IPS DF 6.9 (cell line): ENCODE measurements at places on chromosomes 3 and 15.

DNA sequence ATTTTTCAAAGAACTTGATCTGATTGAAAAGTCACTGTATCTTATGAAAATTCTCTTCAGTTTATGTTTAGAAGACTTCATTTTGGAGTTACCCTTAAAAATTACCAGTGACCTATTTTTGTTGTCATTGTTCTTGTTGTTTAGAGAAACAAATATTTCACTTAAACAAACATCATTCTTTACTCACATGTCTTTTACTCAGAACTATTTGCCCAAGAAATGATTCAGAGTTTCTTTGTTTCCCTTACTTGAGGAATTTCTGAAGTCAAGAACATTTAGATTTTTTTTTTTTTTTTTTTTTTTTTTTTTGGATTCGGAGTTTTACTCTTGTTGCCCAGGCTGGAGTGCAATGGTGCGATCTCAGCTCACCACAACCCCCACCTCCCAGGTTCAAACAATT, 259.6 kb upstream of the UBE2E1 start:
- no peak for DNase-seq

DNA sequence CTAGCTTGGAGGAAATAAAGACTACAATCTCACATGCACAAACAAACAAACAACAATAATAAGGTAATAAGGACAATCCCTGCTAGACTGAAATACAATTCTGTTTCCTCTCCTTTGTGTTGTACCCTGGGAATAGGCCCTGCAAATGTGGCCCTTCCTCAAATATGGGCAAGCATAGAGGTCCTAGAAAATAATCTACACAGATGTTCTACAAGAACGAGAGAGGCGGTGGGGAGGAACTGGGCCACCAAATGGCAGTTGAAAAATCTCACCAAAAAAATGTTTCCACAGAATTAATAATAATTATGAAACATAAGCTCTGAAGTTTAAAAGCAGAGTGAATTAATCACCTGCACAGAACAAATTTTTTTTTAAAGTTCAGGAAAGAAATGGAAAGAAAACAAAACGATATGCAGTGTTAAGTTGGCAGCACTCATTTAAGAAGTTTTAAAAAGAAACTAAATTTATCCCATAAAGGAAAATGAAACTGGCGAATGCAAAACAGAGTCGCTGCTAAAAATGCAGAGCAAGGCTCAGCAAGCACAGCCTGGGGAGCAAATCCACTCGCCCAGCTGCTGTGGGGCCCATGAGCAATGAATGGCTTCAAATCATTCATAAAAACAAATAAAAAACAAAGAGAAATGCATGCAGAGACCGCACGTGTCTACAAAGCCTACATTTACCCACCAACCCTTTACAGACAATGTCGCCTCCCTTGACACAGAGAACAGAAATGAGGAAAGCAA, 475.4 kb downstream of the OCA2 start:
- no peak for DNase-seq

GRCh38 chr3:88725440-88726165, 381.8 kb upstream of the EPHA3 start:
- no peak for DNase-seq

GRCh38 chr3:144053121-144053520, 81.5 kb downstream of the DIPK2A start:
- DNase-seq, result no peak

DNA sequence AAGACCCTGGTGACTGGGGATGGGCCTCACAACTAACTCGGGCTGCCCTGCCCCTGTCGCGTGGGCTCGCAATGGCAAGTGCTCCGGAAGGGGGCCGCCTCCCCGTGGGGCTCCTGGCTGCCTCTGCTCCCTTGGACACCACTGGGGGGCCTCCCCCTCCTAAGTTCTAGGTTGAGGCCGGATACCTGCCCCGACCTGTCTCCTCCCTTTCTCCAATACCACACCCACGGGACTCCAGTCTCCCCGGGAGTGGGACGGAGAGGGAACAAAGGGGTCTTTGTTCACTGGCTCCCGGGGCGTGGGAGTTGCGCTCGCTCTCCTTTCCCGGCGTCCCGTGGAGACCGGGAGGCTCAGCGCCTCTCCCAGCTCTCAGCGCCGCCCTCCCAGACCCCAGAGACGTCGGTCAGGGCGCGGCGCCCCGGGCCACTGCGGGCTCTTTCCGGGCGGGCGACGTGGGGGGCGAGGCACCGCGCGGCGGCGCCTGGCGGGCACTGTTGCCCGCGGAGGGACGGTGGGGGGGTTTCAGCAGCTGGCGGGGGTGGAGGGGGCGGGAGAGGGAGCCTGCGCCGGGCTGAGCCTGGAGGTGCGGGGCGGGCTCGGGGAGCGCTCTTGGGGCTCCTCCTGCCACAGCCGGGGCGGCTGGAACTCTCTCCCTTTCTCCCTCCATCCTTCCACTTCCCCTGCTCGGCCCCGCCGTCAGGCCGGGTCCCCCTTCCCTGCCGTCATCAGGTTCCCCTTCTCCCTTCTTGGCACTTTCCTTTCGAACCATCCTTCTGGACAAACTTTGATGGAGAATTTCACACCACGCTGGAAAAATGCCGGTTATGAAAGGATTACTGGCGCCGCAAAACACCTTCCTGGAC, at the start of gene KCNH8:
KCNH8 (plus strand) TSS at position 606 of the 863 bp plus-strand sequence; CDS start at position 816, 210 bp downstream.
- DNase-seq, result no peak

DNA sequence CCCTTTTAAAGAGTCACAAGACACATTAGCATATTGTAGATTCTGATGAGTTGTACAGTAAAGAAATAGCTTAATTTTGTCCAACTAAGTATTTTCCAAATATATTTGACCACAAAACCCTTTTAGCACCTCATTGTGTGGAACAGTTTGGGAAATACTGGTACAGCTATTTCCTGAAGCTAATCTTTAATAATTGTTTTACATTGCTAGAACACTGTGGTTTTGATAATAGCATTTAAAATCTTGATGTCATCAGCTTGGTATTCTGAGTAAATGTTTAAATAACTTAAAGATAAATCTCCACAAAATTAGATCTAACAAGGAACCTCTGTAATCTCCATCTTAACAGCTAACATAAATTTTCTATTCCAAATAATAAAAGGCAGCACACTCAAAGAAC, 140.0 kb upstream of the MLF1 start:
- DNase-seq, result no peak

DNA sequence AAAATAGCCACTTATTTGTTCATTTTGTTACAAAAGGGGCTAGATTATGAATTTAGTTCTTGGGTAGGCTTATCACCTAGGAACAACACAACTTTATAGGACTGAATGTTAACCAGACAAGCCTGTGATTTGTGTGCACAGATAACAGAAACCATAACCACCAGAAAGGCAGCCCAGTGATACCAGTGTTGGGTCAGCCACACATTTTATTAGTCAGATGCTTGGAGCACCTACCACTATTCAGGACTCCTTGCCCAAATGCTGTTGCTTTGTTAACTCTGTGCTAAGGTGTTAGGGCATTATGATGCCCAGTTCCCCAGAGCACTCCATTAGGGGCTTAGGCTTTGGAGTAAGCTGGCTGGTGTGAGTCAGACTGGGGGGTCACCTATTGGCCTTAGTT, 22.5 kb downstream of the PLCL2 start:
- no peak for DNase-seq

DNA sequence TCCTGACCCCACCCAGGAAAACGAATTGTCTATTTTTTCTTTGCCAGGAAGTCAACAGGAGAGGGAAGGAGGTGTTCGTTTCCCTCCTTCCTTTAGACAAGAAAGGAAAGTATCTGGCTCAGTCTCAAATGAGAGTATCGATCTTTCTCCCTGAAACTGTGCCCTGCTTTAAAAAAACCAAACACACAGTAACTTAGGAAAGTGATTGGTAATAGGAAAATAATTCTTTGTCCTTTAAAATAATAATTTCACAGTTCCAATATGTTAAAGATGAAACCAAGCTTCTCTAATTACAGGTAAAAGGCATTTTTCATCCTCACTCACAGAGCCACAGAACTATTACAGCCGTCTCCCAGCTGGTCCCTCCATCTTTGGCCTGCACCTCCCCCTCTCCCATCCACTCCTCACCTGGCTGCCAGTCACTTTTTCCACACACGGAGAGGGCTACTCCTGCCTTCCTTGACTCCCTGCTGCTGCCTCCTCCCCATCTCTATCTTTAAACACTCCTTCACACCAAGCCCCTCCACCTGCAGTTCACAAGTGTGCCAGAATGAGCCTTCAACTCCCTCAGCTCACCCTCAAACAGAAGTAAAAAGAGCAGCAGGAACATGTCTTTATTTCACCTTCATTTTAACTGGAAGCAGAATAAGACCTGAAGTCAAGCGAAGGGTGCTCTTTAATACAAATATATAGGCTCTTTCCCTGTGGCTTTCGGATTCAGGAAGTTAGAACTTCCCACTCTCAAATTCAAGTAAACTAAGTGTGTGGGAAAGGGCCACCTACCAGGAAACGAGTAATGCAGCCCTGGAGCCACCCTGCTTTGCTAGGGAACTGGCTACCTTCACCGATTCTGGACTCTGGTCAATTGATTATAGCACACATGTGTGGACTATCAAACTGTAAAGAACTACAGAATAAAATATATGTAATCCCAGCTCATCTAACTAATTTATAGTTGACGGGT, 116.4 kb downstream of the SENP2 start:
- no peak for DNase-seq

DNA sequence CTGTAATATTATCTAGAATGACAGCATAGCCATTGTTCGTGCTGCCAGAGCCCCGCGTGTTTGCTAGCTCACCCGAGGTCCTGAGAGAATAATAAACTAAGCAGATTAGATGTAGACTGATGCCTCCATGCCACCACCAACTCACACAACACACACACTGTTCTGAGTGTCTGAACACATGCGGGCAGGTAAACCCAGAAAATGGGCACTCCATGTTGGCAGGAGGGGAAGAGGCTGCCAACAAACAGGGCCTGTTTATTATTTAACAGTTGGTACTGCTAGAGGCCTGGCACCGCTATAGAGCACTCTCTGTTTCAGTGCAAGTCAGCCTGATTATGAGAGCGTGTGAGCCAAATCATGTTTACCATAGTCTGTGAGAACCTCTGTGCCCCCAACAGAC, 299.0 kb downstream of the ZBTB20 start:
- no peak for DNase-seq

- DNase-seq, result no peak
Observed at GRCh38 chr3:190301591-190301990, 20.7 kb downstream of the CLDN1 start.

DNA sequence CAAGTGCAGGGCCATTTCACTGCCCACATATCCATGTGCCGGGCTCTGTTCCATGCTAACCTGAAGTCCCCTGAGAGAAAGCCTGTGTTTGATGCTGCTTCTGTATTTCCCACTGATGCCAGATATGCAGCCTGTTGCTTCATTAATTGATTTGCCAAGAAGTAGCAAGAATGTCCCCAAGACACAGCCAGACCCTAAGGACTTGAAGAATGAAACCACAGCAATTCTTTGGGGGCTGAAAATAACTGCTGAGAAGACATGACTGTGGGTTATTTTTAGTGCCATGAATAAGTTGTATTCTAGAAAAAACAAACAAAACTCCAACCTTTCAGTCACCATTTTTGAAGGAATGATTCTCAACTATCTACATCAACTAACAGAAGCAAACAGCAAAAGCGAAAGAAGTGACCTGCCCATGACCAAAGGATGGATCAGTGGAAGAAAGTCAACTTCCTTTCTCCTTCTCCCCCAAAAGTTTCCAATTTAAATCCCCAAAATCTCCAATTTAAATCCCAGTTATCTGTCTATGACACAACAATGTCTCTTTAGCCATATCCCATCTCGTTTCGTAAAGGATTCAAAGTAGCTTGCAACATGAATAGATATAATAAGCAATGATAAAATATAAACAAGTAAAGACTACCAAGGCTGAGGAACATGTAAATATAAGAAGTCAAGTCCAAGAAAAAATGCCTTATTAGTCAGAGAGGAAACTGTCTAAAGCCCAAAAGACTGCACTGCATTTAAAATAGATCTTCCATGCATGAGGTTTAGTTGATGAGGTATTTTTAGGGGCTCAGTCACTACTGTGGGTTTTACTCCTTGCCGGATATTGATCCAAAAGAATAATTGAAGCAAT, 226.8 kb downstream of the DTWD1 start:
- no peak for DNase-seq

DNA sequence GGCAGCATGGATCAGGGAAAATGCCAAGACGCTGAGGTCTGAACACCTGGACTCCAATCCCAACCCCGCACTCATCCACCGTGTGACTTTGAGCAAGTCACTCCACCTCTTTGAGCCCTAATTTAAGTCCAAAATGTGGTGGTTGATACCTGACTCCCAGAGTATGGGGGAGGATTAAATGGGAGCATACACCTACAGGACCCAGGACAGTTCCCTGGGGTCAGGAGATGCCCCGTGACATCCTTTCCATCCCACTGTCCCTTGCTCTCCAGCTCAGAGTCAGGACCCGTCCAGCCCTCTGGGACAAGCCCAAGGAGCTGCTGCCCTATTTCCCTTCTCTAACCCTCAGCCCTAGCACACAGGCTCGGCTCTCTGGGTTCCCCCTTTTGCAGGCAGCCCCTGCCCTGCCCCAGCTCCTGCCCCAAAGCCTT, 276.4 kb downstream of the XXYLT1 start:
- no peak for DNase-seq

DNA sequence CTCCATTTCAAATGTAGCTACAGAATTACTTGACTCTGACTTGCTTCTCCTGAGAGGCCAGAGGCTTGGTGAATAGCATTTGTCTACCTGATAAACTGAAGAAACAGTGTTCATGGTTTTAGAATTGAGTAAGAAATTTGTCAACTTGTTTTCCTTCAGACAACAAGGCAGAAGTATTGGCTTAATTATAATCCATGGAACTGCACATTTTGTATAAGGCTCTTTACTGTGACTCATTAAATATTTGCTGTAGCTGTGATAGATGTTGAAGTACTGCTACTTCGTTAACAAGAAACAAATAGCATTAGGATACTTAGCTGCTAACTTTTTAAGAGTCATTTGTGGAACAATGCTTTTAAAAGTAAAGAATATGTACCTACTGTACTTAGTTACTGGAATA, 4.6 kb downstream of the UNC13C start:
- no peak for DNase-seq

DNA sequence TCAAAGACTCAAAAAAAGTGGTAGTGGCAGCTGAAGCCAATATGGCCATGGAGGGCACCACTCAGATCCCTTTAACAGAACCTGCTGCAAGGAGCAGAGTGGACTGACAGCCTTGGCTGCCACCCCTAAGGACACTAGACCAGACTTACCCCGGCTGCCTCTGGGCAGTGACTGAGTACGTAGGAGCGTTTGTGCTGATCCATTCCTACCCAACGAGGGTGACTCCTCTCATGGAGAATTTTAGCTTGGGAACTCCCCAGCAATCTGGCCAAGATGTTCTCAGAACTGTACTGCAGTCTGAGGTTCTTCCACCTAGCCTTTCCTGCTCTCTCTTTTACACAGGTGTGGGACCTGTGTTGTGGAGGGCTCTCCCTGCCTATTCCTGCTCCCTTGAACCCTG, 22.1 kb downstream of the CLEC3B start:
- DNase-seq, result no peak

GRCh38 chr3:174931473-174932353, 72.6 kb downstream of the NAALADL2 start:
- DNase-seq, result no peak

DNA sequence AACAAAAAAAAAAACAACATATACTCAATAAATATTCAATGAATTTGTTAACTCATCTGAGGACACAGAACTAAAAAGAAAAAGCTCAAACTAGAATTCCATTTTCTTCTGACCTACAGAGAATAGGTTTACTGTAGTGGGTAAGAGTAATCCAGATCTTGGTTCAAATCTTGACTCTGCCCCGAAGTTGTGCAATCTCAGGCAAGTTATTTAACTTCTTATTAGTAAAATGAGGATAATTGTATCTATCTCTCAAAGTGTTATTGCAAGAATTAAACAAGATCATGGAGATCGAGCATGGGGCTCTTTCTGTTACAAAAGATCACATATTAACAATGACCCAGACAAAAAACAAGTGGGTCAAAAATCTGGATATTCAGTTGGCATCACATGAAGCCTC, 41.1 kb upstream of the OXTR start:
- DNase-seq, result no peak
